Cortex of kidney (tissue), 1 donor: ENCODE measurements at places on chromosomes 1 and 21.

- DNase-seq, result no peak
These were observed 97.3 kb upstream of the BEND5 start for GRCh38 chr1:48873944-48874343.

DNA sequence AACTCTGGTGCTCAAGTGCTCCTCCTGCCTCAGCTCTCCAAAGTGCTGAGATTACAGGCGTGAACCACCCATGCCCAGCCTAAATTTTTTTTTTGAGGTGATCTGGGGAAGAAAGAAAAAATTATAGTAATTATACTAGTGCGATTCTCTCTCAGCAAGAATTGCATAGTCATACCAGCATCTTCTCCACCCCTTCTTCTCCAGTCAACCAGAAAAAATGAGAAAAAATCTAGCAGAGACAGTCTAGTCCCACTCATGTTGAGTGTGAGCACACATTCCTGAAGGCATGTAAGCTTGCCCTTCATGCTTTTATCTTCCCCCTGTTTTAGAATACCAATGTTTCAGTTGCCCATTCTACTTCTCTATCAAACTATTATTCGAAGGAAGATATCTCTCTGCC lies 207.6 kb downstream of the S1PR1 start:
- DNase-seq, result no peak

GRCh38 chr1:1900883-1901640 lies 10.2 kb upstream of the GNB1 start:
- no peak for DNase-seq

DNA sequence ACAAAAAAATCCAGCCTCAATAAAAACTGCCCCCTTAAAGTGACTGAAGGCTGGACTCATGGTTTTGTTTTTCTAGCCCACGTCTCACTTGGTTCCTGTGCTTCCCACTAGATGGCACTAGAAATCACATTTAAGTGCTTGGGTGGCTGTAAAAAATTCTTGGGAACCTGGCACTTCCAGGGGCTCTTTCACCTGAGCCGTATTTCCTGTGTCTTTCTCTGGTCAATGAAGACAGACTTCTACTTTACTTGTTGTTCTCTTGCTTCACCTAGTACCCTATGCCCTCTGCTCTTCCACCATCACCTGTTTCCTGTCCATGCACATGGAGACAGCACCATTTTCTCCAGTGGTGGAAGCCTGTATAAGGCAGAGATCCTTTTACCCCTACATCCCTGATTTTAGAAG lies 20.0 kb downstream of the METTL13 start:
- no peak for DNase-seq

DNA sequence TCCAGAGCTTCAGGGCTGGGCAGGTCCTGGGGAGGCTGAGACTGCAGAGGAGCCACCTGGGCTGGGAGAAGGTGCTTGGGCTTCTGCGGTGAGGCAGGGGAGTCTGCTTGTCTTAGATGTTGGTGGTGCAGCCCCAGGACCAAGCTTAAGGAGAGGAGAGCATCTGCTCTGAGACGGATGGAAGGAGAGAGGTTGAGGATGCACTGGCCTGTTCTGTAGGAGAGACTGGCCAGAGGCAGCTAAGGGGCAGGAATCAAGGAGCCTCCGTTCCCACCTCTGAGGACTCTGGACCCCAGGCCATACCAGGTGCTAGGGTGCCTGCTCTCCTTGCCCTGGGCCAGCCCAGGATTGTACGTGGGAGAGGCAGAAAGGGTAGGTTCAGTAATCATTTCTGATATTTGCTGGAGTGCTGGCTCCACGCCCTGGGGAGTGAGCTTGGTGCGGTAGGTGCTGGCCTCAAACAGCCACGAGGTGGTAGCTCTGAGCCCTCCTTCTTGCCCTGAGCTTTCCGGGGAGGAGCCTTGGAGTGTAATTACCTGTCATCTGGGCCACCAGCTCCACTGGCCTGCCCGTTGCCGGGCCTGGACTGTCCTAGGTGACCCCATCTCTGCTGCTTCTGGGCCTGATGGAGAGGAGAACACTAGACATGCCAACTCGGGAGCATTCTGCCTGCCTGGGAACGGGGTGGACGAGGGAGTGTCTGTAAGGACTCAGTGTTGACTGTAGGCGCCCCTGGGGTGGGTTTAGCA lies 9.3 kb downstream of the MYBPH start:
- no peak for DNase-seq

DNA sequence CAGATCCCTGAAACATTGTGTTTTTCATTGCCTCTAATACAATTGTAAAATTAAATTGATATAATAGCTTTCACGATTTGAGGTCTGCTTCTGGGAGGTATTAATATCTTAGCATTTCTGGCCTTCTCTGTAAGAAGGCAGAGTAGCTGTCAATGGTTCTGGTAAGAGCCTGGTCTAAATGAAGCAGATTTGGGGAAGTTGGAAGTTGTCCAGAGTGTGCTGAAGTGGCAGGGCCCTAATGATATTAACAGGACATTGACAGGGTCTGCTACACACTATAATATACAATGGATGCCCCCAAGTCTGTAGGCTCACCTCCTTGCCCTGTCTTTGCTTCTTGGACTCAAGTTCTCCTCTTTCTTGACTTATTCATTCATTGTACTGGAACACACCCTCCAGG lies 99.5 kb downstream of the C4BPA start:
- no peak for DNase-seq

DNA sequence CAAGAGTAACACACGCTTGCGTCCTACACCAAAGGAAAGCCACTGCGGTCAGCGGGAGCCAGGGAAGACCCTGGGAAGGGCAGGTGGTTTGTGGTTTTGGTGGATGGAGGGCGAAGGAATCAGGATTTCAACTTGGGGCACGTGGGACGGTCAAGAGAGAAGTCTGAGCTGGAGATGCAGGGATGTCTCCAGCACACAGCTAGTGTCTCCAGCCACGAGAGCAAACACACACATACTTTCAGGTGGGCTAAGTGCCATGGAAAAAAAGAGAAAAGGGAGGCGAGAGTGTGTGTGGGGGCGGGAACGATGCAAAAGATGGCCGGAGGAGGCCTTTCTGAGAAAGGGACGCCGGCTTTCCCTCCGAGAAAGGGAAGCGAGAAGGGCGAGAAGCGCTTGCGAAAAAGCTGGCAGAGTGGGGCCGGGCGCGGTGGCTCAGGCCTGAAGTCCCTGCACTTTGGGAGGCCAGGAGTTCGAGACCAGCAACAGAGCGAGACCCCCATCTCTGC lies 1.4 kb upstream of the SRRM1 start:
- no peak for DNase-seq

- DNase-seq, result no peak
These were observed 66.9 kb downstream of the RNF220 start for GRCh38 chr1:44471911-44472453.

DNA sequence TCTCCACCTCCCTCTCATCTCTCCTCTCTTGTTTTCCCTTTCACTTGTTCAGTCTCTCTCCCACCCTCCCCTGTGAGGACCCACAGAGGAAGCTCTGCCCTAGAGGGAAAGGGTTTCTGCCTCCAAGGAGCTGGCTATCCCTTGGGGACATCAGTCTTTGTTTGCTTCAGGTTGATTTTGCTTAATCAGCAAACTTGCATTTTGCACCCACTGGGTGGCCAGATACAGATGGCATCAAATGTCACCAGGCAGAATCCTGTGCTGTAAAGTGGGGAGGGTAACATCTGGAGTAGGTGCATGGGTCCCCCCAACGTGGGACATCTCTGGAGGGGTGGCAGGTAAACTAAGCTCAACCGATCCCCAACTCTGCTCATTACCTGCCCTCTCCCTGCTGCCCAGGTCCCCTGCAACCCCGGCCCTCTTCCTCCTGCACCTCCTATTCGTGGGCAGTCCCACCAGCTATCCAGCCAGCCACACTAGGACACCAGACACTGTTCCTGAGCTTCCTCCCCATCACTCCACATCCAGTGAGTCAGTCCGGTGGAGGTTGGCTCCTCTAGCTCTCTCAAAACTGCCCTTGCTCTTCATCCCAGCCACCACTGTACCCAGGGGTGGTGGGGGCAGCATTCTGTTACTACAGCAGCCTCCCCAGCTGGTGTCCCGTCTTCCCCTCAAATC lies 123.3 kb downstream of the KCNN3 start:
- no peak for DNase-seq

- DNase-seq, result no peak
These were observed 165.0 kb upstream of the IRF2BP2 start for GRCh38 chr1:234774971-234775370.

GRCh38 chr1:47627471-47628370 lies 189.9 kb downstream of the FOXD2 start:
- DNase-seq, result no peak

DNA sequence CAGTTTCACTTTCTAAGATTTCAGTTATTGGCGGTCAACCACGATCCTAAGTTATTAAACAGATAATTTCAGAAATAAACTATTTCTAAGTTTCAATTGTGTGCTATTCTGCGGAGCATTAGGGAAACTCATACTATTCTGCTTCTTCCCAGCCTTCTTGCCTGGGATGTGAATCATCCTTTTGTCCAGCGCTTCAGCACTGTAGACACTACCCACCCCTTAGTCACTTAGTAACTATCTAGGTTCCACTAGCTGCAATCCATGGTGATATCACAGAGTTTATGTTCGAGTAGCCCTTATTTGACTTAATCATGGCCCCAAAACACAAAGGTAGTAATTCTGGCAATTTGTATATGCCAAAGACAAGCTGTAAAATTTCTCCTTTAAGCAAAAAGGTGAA lies 279.9 kb upstream of the ADAMTS5 start:
- DNase-seq, result no peak

DNA sequence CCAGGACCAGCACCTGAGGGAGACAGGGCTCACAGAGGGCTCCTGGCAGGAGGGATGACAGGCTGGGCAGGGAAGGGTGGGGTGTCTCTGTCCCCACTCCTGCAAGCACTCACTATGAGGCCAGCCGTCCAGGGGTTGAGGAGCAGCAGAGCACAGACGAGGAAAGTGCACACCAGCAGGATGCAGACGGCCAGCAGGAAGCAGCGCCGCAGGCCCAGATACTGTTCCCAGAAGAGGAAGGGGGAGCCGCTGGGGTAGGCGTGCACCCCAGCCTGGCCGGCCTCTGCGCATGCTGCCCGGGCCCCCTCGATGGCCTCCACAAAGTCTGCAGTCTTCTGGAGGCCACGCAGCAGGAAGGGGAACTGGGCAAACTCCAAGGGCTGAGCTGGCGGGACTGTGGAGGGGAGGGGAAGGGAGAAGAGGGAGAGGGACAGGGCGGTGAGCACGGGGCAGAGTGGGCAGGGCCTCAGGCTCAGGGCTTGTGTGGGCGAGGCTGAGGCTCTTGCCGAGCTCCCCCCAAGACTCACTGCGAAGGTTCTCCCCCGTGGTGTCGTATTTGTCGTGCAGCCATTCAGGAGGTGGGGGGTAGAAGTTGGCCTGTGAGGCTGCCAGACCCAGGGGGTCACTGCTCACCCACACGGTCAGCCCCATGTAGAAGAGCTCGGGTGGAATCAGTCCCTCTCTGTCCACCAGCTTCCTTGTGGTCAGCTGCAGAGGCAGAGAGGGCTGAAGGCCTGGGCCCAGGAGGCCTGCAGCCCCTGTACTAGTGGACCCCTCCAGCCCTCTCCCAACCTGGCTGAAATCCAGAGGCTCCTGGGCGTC lies 16.5 kb downstream of the PTCH2 start:
- DNase-seq, result no peak

- no peak for DNase-seq
These were observed 20.2 kb downstream of the COPA start for GRCh38 chr1:160322831-160323230.

- no peak for DNase-seq
These were observed 5.8 kb upstream of the FOXD3 start for GRCh38 chr1:63316598-63316983.

DNA sequence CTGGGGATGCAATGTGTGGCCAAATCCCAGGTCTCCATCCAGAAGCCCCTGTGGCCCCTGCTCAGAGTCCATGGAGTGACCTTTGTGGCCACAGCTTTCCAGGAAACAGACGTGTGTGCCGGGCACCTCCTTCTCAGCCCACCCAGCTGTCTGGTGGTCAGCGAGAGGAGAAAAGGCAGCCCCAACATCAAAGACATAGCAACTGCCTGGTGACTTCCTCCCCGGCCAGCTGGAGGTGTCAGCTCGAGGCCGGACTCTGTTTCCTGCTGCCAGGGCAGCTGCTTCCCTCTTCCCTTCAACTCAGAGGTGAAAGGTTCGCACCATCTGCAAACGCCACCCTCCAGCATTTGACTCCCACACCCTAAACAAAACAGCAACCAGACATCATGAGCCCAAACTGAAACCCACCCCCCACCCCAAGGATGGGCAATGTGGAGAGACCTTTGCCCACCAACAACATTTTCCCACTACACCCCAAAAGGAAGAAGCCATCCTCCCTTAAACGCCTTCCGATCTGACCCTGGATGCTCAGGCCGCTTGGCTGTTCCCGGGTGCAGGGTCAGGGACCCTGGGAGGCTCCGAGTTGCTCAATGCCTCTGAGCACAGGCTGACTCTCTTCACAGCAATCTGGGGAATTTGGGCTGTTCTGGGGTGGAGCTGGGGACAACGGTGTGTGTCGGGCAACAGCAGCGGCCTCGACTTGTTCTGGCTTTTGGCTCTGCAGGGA lies 162.3 kb downstream of the PSMG1 start:
- DNase-seq, result no peak

GRCh38 chr21:41217671-41218385 lies 49.9 kb downstream of the BACE2 start:
- DNase-seq, result no peak

DNA sequence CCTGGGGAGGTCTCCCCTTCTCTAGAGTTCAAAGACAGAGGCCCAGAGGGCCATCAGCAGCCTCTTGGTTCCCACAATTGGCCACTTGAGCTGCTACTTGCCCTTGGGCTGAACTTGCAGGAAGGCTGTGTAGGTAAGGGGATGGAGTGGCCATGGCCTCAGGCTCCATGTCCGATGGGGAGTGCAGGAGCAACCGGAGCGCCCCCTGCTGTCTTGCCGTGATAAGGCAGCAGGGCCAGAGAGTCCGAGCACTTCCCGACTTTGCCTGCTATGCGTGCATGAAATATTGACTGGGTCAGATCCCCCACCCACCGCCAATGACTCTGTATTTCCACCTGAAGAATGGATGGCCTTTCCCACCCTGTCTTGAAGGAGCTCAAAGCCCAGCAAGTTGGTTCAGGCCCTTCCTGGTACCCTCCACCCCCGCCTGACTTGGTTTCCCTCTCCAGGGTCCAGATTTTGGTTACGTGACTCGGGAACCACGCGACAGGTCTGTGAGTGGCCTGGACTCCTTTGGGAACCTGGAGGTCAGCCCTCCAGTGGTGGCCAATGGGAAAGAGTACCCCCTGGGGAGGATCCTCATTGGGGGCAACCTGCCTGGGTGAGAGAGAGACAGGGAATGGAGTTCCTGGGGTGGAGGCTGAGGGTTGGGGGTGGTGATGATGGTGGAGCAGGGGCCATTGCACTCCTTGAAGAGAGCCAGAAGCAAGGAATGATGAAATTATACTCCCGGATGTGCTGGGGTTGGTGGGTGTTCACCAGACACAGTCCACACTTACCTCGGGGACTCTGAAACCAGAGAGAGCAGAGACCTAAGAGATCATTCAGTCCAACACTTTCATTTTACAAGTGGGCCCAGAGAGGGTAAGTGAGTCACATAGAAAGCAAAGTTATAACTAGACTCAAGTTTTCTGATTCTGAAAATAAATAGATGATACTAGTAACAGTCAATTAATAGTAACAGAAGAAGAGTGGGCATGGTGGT lies 25.6 kb downstream of the PADI3 start:
- no peak for DNase-seq

GRCh38 chr1:229594227-229595008 lies 31.5 kb downstream of the TAF5L start:
- DNase-seq, result no peak

GRCh38 chr1:64601207-64601606 lies 131.3 kb downstream of the CACHD1 start:
- no peak for DNase-seq

GRCh38 chr1:179867493-179868330 lies 9.9 kb downstream of the TOR1AIP2 start:
- no peak for DNase-seq

- DNase-seq, result no peak
These were observed 1.7 kb upstream of the SORT1 start for GRCh38 chr1:109399326-109399957.

- DNase-seq, result no peak
These were observed 13.9 kb downstream of the BTBD19 start for GRCh38 chr1:44822131-44822701.
